CMK (cell line): ENCODE measurements at places on chromosomes 6 and 20.
A peak's percentile ranks its signal among the peaks of the same experiment; 100 is the strongest.

- DNase-seq = no peak
Observed at GRCh38 chr20:44222633-44223368, 12.2 kb upstream of the OSER1 start.

DNA sequence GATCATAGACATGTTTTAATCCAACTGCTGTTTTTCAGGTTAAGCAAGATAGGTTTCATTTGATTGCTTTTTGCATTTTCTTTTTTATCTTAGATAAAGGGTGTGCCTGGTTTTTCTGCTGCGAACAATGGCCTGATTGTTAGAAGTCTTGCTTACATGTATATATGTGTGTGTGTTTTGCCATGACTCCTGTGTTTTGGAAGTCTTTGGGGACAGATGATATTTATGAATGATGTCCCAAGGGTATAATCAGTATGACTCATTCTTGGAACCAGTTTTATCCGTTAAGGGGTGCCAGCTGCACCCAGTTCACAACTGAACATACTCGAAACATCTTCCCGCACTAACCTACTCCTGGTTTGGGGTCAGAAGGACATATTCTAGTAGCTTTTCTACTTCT lies 230.1 kb upstream of the SUPT3H start:
- no peak for DNase-seq

GRCh38 chr6:15246217-15246665 lies 372 bp downstream of the JARID2 start:
- DNase-seq = no peak

DNA sequence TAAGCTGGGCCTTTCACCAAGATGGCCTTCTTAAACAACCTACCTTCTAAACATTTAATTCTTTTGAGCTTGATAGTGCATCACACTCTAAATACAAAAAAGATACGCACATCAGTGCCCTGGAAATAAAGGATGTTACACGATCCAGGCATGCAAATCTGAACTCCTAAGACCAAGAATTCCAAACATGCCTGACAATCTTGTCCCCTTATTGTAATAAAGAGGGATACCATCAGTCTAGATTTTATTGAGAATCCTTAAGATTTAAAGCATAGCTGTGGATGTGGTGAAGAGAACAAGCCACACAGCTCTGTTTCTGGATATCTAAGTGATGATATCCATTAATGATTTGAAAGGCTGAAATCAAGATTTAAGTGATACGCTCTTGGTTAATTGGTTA lies 13.0 kb downstream of the ZNF451 start:
- no peak for DNase-seq

DNA sequence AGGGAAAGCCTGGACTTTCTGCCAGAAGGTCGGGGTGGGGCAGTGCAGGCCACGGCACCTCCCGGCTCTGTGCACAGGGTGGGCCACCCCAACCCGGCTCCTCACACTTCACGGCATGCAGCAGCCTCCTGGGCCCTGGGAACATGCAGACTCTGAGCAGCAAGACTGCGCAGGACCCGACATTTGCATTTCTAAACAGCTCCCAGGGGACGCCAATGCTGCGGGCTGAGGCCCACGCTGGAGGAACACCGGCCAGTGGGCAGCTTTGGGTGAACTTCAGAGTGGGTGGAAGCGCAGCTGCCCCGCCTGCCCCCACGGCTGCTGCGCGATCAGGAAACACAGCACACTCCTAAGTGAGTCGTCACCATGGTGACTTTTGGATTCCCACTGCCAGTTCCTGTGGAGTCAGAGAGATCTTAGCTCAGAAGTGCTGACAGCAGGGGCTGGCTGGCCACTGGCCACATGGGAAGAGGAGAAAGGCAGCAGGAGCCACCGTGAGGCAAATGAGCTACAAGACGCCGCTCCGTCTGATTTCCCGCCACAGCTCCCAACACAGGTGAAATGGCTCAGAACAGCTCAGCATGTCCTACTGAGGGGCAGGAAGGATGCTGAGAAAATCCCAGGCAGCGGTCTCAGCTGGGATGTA lies 52.1 kb downstream of the RNASET2 start:
- no peak for DNase-seq

DNA sequence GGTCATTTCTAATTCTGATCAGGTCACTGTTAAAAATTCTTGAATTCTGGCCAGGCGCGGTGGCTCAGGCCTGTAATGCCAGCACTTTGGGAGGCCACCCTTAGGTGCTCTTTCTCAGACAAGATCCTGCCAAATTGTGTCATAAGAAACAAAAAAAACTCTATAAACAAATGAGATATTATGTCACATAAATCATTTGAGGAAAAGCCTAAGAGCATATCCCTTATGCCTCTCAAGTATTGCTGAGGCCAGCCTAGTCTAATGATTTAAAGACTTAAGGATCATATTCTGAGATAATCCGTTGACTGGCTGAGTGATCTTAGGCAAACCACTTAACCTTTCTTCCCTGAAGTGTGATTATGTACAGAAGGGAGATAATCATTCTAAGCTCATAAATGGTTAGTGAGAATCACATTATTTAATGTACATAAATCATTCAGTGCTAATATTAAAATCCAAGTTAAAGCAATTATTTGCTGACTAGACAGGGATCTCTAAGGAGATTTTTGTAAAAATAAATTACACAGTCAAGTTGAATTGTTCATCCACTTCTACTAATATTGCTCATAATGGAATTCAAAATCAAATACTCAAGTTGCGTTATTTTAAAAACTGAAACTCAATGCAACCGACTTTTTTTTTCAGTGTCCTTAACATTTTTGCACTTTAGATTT lies 365.4 kb downstream of the PHF3 start:
- DNase-seq = no peak

DNA sequence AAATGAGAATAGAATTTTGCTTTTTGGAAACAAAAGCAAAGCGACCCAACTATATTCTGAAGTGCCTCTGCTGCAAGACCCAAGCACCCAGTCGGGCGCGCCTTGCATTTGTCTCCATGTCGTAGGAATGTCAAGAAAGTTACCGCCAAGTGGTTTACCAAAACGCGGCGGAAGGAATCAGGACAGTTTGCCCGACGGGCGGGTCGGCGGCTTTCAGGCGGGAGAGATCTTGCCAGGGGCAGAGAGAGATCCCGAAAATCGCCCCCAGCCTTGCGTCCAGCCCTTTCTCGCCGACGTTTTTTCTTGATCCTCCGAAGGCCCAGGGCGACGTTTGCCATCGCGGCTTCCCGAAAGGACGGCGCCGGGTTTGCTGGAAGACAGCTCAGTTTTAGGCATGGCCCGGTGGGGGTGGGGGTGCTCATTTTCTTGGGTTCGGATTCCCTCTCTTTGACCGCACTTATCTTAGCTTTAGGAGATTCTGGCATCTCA lies 4.0 kb upstream of the LIN28B start:
- DNase-seq = no peak

- no peak for DNase-seq
Observed at GRCh38 chr20:3238616-3239025, 369 bp downstream of the SLC4A11 start.

DNA sequence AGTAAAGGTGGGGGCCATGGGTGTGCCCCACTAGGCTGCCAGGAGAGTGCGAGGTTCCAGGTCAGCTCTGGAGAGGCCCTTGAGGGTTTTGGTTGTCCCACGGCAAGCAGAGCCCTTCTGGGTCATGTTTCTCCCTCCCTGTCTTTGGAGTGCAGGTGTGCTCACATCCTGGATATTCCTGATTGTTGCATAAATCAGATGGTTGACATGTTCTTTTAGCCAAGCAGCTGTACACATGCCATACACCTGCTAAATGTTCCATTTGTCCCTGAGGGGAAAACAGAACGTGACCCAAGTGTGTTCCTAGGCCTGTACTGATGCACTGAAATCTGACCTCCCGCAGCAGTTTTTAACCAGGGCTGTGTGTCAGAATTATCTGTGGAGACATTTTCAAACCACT lies 77.5 kb upstream of the BEND3 start:
- no peak for DNase-seq

DNA sequence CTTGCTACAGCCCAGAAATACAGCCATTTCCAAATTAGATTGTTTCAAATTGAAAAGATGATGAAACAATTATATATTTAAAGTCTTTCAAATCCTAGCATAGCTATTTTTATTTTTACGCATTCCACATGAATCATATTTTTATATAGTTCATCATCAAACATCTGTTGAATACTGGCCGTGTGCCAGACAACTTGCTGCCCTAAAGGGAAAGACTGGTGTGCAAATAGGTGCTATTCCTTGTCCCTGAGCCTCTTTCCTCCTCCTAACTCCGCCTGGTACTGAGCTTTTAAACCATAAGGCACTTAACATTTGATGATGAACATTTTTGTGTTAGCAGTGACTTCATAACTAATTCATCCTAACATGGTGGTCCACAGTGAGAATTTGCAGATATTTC lies 18.7 kb upstream of the PLCG1 start:
- no peak for DNase-seq

- no peak for DNase-seq
Observed at GRCh38 chr6:101011186-101011585, 130.1 kb upstream of the ASCC3 start.

DNA sequence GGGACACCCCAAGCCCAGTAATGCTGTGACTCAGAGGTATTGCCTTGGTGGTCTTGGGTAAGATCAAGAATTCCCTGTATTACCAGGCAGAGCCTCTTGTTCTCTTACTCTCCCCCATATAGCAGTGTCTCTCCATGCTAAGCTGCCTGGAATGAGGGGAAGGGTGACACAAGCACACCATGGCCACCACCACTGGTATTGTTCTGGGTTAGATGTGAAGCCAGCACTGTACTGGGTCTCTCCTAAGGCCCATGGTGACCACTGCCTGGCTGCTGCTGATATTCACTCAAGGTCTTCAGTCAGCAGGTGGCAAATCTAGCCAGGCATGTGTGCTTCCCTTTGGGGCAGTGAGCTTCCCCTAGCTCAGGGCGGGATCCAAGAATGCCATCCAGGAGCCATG lies 36.5 kb downstream of the TAF11 start:
- DNase-seq = no peak

- no peak for DNase-seq
Observed at GRCh38 chr20:14877301-14878028, 540.1 kb upstream of the FLRT3 start.

- no peak for DNase-seq
Observed at GRCh38 chr6:116511424-116512110, at the start of gene CALHM5. Gene CALHM5 (plus strand): TSS chr6:116511639. CDS start chr6:116511697, 58 bp downstream.

DNA sequence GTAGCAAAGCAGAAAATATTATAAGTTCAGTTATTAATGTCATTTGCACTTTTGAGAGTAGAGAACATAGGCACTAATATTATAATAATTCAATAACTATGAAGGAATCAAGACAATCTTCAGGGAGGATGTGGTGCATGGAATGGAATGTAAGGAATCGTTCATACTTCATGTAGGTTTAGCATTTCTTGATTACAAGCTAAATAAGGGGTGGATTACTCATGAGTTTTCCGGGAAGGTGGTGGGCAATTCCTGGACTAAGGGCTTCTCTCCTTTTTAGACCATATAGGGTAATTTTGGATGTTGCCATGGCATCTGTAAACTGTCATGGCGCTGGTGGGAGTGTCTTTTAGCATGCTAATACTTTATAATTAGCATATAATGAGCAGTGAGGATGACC lies 9.1 kb upstream of the BTNL2 start:
- DNase-seq = no peak

DNA sequence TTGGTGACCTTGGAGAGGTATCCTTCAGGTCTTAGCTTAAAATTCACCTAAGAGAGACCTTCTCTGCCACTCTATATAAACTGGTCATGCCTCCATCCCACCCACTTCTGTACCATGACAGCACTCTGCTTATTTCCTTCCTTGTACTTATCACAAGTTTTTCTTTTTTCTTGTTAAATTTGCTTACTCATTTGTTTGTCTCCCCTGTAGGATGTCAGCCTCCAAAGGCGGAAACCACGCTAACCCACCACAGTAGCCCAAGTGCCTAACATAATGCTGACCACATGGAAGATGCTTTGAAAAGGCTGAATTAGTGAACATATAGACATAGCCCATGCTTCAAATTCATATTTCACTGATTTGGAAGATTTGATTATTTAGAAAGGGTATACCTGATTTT lies 5.4 kb downstream of the BMP6 start:
- no peak for DNase-seq

- DNase-seq = no peak
Observed at GRCh38 chr6:90288404-90288803, 8.2 kb downstream of the BACH2 start.

DNA sequence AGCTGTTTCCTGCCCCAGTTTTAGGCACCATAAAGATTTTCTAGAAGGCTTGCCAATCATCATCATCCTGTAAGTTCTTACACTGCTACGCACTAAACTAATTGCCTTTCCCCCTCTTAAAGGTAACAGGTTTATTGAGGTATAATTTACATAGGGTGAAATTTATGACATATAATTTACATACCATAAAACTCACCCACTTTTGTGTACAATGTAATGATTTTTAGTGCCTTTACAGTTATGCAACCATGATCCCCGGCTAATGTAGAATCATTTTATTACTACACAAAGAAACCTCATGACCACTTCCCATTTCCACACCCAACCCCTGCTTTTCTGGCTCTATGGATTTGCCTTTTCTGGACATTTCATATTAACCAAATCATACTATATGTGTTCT lies 21.1 kb downstream of the GCNT2 start:
- no peak for DNase-seq

GRCh38 chr20:25860531-25861150 lies 164.0 kb upstream of the ZNF337 start:
- no peak for DNase-seq

GRCh38 chr6:152534541-152534940 lies 102.6 kb downstream of the SYNE1 start:
- DNase-seq = no peak

GRCh38 chr6:70421509-70421908 lies 8.2 kb downstream of the FAM135A start:
- no peak for DNase-seq

DNA sequence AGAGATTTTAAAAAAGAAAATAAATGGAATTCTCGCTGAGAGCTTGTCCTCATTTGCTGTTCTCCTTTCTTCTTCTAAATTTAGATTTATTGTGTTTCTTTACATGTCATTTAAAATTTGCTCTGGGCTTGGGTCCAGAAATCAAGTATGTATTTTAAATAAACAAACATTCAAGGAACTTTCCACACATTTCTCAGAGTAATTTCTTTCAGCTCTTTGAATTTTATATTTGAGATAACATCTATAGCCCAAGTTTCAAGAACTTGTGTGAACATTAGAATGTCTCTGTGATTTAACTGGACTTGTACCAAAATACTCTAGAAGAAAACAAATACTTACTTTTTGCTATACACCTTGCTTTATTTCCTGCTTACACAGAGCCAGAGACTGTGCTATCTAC lies 192.3 kb downstream of the TMEM200A start:
- DNase-seq = no peak

DNA sequence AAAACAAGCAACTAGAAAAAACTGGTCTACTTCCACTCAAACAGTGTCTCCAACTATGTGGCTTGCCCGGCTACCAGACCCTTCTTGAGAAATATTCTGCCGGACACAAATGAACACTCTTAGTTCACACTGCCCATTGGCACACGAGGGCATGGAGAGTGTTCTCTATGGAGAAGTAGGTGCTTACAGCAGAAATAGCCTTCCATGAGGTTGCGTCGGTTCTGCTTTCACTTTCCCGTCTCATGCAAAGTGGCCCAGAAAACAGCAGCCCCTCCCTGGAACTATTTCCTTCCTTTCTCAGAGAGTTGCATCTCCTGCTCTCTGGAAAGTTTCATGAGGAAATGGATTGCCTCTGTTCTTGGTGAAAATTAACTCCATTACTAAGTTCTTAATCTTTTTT lies 9.5 kb upstream of the HLA-DOA start:
- peak; percentile 11 for DNase-seq

- no peak for DNase-seq
Observed at GRCh38 chr6:151044465-151045441, 179.3 kb downstream of the MTHFD1L start.
